ENCODE measurements at places on chromosomes 2 and 18. TPM values are rescaled to one million over a fixed set of nuclear protein-coding genes. Genes with fewer than 3 reads are reported as not detected.

DNA sequence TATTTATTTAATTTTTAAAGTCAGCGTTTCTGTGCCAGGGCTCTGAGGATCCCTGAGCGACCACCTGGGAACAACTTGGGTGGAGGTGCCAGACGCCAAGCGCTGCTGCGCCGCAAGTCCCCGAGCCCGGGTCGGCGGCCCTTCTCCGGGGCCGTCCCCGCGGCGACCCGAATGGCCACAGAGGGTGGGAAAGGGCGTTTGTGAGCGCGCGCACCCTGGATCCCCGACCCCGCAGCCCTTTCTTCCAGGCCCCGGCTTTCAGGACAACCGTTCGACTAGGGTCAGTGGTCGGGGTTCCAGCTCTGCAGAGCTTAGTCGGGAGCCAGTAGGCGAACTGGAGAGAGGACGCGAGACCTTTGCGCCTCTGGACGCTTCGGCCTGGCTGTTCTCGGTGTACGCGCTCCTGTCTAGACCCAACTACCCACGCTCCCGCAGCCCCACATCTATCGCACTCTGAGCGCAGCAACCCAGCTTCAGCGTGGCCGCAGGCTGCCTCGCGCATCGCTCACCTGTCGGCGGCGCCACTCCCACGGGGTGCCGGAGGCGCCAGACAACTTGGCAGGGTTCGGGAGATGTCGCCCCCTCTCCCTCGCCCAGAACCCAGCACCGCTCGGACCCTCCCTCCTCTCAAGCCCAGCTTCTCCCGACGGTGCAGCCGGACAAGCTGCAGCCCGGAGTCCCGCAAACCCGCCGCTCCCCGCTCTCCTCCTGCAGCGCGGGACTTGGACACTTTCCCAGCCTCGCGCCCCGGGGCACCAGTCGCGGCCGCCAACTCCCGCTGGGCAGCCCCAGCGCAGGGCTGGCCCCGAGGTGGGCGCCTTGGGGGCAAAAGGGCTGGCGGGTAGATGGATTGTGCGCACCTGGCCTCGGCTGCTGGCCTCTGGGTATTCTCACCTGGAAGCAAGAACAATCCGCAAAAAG is 758 bp downstream of the LYPD1 start:
- DNase-seq: peak; percentile 65

The HOXD10 gene
- total RNA-seq: 0.55 TPM

The AFF3 gene
- 44.6 TPM for total RNA-seq

The THSD7B gene
- total RNA-seq: 0.14 TPM

DNA sequence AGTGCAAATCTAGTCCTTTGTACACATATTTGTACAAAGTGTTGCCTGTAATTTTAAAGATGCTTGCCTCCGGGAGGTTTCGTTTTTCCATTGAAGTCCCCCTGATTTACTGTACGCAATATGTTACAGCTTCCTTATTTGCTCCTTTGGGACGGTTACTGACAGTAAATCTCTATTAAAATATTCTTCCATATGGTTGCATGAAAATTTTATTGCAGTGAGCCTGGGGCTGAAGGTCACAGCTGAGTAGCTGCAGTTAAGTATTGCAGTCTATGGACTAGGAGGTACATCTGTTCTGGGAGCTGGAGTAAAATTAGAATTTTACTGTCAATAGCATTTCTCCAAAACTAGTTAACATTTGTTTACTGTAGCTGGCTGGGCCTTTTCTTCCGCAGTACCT is 119.2 kb downstream of the ETAA1 start:
- DNase-seq: no peak

The IL1R1 gene
- 196 TPM for total RNA-seq

DNA sequence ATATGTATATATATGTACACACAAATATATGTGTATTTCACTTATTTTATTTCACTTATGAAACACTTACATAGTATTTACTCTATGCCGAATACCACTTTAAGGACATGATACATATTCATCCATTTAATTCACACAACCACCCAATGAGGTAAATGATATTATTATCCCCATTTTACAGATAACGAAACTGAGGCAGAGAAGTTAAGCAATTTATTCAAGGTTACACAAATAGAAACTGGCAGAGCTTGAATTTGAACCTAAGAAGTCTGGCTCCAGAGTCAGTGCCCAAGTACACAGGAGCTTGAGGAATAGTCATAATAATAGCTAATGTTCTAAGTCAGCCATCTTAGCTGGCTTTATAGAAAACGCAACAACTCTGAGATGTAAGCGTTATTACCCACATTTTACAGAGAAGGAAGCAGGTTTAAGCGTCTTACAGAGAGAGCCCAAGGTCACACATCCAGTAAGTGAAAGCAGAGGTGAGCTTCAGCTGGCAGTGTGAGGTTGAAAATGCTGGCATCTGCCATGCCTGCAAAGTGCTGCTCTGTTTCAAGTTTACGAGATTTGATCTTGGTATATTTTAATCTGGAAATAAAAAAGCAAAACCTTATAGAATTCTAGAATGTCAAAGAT is 326.9 kb downstream of the LPIN1 start:
- DNase-seq: no peak

The GALNT13 gene
- 5.8 TPM for total RNA-seq

All from upper lobe of right lung (tissue), 1 donor.